ENCODE measurements at places on chromosomes 12 and 14. TPM values are rescaled to one million over a fixed set of nuclear protein-coding genes. Genes with fewer than 3 reads are reported as not detected.

Gene SENP1
- total RNA-seq: 28.8 TPM

Gene SCNN1A
- 104 TPM for total RNA-seq

Gene MYO1H
- total RNA-seq: 0.11 TPM

Gene ORAI1
- 24.7 TPM for total RNA-seq

Gene HOXC10
- not detected for total RNA-seq

Gene ZNF891
- total RNA-seq: 2.1 TPM

Gene MIP
- not detected for total RNA-seq

Gene SLC17A8
- not detected for total RNA-seq

All from H9 (cell line).